Germinal center (tissue), 1 donor: ENCODE measurements at places on chromosomes 7 and 10.

DNA sequence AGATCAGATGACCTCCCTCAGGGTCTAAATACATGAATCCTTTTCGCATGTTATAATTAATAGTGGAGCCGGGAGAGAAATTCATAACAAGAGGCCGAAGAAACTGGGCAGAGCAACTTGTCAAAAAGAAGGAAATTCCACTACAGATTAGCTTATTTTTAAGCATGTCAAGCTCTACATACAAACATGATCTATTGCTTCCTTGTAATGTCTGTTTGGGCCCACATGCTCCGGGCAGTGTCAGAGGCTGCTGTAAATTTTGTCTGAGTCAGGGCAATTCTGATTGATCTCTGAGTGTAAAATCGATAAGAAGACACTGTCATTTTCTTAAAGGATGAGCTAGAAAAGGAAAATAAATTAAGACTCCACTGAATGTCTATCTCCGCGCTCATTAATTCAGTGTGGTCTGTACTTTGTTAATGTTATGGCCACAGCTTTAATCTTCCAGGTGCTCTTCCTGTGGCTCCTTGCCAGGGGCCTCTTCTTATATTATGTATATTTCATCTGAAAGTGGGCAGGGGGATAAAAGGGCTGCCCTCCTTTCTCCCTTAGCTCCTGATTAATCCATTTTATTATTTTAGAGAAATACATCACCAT lies 194.1 kb upstream of the SP8 start:
- no peak for DNase-seq

- no peak for DNase-seq
Measured at GRCh38 chr7:133957845-133958244, 169.3 kb upstream of the LRGUK start.

DNA sequence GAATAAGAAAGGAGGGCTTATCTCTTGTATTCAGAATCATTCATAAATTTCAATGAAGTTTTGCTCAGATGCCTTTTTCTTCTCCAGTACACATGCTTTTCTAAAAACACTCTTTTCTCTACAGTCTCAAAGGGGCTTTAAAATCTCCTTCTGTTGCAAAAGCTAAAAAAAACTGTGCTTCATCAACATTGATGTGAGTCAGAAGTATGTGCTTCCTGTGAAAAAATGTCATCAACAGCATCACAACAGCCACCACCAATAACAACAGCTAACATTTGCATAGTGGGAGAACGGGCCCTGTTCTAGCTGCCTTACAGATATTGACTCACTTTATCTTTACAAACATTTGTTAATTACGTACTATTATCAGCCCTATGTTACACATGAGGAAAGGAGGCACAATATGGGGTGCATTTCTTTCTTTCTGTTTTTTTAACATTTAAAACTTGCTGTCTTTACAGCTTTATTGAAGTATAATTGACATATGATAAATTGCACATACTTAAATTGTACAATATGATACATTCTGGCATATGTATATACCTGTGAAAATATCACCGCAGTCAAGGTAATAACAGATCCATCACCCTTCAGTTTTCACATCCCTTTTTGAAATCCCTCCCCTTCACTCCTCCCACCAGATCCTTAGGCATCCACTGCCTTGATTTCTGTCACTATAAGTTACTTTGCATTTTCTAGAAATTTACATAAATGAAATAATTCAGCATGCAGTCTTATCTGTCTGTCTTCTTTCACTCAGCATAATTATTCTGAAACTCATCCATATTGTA lies 1605.4 kb upstream of the LRRTM3 start:
- no peak for DNase-seq

DNA sequence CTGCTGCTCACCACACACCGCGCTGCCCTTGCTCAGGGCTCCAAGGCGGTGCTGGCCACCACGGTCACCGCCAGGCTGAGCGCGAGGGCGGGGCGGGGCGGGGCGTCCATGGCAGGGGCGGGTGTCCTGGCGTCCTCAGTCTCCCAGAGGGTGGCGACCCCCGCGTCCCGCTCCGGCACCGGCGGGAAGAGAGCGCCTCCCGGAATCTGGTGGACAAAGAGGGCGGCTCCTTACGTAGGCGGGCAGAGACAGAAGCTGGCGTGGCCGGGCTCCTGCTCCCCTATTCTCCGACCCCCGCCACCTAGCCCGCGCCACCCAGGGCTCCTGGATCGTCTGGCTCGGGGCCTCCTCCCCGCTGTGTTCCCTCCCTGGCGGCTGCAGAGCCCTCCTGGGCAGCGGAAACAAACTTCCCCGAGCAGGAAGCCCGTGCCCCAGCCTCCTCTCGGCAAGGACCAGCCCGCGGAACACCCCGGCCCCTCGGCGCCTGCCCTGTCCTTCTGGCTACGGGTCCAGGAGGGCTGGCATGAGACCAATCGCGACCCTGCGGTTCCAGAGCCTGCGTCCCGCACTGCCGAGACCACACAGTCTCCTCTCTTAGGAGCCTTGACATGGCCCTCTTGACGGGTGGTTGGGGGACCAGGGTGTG lies 133.8 kb upstream of the ZNF92 start:
- no peak for DNase-seq

DNA sequence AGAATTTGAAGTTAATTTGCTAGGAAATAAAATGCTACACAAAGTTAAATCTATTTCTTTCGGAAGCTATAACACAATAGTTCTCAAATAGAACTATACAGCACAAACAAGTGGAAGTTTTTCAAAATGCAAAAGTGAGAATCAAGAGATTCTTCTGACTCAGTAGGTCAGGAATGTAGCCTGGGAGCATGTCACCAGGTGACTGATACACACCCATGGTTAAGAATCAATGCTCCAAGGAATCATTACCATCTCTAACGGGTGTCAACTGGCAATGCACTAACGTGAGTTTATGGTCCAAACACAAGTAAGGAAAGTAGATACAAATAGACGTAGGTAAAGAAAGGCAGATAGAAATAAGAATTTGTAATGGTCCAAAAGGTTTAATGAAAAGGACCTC lies 170.5 kb downstream of the SRPK2 start:
- no peak for DNase-seq

DNA sequence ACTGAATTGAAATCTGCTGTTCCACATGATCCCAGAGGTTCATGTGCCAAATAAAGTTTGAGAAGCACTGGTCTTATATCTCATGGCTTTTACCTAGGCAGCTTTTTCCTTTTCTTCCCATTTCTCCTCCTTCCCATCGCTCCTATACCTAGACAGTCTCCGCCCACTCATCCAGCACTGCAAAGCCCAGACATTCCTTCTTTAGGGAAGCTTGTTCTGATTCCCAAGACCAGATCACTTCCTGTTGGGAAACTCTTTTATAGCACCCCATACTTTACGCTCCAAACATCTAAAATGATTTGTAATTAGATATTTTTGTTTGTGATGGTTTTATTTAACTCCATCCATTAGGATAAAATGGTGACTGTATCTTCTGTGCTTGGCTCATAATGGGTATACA lies 75.9 kb downstream of the BMPER start:
- DNase-seq: no peak

DNA sequence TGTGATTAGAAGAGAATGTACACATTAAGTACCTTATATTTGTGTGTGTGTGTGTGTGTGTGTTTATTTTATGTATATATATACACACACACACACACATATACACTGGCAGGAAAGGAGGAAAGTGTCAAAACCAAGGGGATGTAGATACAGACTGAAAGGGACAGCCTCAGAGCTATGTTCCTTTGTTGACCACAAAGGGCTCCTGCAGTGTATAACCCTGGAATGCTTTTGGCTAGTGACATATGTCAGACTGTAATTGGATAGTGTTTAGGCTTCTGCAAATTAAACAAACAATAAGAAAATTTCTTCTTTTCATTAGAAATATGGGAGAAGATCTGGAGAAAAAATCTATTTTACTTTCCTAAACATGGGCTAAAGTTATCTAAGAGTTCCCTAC lies 15.9 kb downstream of the GBF1 start:
- no peak for DNase-seq

DNA sequence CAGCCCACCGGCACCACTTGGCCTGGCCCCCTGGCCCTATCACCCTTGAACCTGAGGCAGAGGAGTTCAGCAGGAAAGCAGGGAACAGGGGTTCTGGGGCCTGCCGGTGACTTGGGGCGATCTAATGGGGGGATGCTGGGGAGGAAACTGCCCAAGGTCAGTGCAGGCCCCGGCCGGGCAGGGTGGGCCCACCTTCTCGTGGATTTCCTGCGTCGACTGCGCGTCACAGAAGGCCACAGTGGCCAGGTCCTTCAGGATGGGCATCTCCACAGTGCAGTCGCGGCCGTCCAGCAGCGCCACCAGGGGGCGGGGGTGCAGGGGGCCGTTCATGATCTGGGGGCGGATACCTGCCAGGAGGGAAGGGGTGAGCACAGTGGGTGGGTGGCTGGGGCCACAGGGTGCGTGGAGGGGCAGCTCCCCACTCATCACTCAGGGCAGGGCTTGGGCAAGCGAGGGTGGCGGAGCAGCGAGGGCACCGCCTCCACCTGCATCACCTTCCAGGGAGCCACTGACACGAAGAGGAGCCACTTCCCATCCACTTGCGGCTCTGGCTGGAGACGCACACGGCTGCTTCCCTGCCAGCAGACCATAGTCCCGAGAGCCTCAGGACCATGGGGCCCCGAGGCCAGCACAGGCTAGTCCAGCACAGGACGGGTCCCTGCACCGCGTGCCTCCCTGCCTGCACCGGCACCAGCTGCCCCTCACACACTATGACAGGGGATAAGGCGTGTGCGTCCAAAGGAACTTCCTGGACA lies 61.4 kb downstream of the ZRANB1 start:
- DNase-seq: no peak
